ENCODE measurements at places on chromosomes 3 and 15.

GRCh38 chr3:67509471-67510075, 144.8 kb downstream of the SUCLG2 start:
- no peak for DNase-seq

DNA sequence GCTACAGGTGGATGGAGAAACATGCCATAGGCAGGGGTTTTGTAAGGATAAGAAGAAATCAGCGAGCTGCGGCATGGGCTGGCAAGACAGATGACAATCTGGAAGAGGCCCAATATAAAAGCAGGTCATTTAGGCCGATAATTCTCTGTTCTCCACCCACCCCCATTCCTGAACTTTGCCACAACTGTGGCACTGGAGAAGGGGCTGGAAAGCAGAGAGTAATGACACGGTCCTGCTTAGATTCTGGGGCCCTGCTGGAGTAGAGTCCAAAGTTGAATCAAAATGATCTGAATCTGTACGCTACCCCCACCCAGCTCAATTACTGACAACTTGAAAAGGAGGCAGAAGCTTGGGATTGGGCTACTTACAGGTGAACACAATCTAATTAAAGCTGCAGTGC, 18.4 kb upstream of the BUB1B start:
- no peak for DNase-seq

- no peak for DNase-seq
These were observed 86.6 kb upstream of the CHD2 start for GRCh38 chr15:92813485-92813884.

GRCh38 chr3:71554649-71555048, 28.9 kb downstream of the FOXP1 start:
- no peak for DNase-seq

- no peak for DNase-seq
These were observed 60.2 kb downstream of the GRM7 start for GRCh38 chr3:6921066-6921465.

DNA sequence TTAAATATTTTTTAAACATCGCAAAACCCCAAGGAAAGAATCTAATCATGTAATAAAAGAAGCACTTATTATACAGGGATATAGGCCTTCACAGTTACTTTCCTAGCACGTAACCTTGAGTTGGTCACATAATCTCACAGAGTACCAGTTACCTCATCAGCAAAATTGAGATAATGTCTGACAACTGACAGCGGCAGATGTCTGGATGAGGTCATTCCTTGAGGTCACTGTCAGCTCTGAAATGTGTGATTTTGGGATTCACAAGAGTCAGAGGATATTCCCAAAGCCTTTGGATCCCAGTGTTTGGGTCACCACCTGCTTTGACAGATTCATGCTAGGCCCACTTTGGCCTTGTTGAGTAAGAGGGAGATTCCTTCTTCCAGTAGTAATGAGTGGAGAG, 151.4 kb upstream of the SEMA6D start:
- no peak for DNase-seq

- DNase-seq = no peak
These were observed 45.6 kb downstream of the CMC1 start for GRCh38 chr3:28287046-28287445.

GRCh38 chr3:22935040-22935439, 268.1 kb upstream of the UBE2E2 start:
- DNase-seq = no peak
